Sigmoid colon (tissue), 7 donors: ENCODE measurements at places on chromosomes 1 and 21. TPM values are rescaled to one million over a fixed set of nuclear protein-coding genes. Genes with fewer than 3 reads are reported as not detected.

The LMO4 gene
- total RNA-seq = 61.2 TPM

The PPFIA4 gene
- 1.1 TPM for total RNA-seq

- H3K27ac ChIP-seq = no peak overlapping the region
- DNase-seq = no peak
- H3K27me3 ChIP-seq = no peaks in the 10 kb centered on the region
- no peaks in the 10 kb centered on the region for H3K4me1 ChIP-seq
- no peaks in the 10 kb centered on the region for H3K36me3 ChIP-seq
These were observed 16.5 kb upstream of the SETDB1 start for GRCh38 chr1:150909585-150910180.

DNA sequence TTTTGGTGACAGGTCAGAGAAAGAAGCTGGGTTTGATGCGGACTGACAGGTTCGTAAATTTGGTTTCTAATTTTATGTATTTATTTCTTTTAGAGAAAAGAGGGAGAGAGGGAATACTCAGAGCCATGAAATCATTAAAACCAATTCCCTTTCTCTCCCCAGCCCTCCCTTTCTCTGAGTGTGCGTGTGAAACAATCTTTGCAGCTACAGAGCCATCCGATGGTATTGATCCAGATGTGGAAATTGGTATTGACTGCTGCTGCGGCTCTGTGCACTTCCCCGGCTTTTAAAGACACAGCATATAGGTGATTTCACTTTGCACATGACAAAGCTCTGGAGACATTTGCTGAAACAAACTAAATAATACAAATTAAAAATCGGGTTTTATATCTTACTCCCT, 42.4 kb upstream of the PBX1 start:
- H3K4me3 ChIP-seq = no peak overlapping the region
- no peak for DNase-seq
- no peaks in the 10 kb centered on the region for H3K27me3 ChIP-seq
- no peaks in the 10 kb centered on the region for H3K4me1 ChIP-seq

DNA sequence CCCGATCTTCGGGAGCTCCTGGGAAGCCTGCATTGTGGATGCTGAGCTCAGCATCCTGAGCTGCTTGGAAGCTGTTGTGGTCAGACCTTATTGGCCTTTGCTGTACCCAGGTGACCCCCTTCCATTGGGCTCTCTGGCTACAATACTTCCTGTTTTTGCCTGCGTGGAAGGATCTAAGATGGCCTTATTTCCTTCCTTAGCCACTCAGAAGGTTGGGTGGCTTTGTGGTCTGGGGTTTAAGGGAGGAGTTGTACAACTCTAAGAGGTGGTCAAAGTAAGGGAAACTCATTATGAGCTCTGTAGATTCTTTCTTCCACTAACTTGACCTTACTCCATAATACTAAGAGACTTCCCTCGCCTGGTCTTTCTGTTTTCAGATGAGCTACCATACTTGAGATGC, 17.7 kb downstream of the PFKFB2 start:
- H3K4me1 ChIP-seq = no peaks in the 10 kb centered on the region
- no peak for DNase-seq
- H3K4me3 ChIP-seq = no peak overlapping the region
- no peaks in the 10 kb centered on the region for H3K27me3 ChIP-seq

DNA sequence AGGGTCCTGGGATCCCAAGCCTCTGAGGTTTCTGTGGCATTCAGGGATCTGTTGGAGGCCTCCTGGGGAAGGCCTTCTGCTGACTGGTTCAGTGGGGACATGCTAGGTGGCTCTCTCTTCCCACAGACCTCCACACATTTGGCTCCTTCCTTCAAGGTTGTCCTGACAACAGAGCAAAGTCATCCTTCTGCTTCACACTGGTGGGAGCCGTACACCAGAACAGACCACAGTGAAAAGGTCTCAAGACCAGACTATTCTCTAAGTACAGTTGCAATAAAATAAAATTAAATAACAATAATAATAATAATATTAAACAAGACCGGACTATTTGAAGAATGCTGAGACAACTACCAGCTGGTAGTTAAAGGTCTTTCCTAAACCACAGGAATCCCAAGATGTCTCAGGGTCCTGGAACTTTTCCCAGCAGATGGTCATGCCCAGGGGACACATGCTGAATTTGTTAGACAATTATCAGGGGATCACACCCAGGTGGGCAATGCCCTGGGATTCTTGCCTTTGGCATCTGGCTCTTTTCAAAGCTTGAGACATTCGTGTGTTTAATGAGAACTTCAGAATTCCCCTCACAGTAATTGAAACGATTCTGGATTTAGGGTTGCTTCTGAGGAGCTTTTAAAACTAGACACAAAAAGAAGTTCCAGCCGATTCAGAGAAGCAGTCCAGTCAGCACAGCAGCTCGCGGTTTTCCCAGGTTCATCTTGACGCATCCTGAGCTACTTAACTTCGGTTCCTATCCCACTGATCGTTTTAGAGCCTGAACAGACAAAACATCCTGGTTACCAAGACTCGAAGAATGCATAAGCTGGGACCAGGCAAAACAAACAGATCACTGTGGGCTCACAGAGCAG, 22.9 kb downstream of the HTR1D start:
- no peak for DNase-seq
- H3K4me3 ChIP-seq = no peak overlapping the region
- no peaks in the 10 kb centered on the region for H3K36me3 ChIP-seq
- no peak overlapping the region for H3K27ac ChIP-seq

- H3K27me3 ChIP-seq = no peaks in the 10 kb centered on the region
- H3K36me3 ChIP-seq = no peaks in the 10 kb centered on the region
- DNase-seq = peak; percentile 89
- H3K27ac ChIP-seq = peak overlapping the region; percentile 62
- peaks cover 13% of the 10 kb centered on the region for H3K4me1 ChIP-seq
These were observed 15.7 kb downstream of the IFI6 start for GRCh38 chr1:27656157-27656893.

GRCh38 chr1:205561501-205562203, 57.2 kb downstream of the CDK18 start:
- no peak overlapping the region for H3K4me3 ChIP-seq
- no peak overlapping the region for H3K27ac ChIP-seq
- no peaks in the 10 kb centered on the region for H3K27me3 ChIP-seq
- H3K36me3 ChIP-seq = no peaks in the 10 kb centered on the region

DNA sequence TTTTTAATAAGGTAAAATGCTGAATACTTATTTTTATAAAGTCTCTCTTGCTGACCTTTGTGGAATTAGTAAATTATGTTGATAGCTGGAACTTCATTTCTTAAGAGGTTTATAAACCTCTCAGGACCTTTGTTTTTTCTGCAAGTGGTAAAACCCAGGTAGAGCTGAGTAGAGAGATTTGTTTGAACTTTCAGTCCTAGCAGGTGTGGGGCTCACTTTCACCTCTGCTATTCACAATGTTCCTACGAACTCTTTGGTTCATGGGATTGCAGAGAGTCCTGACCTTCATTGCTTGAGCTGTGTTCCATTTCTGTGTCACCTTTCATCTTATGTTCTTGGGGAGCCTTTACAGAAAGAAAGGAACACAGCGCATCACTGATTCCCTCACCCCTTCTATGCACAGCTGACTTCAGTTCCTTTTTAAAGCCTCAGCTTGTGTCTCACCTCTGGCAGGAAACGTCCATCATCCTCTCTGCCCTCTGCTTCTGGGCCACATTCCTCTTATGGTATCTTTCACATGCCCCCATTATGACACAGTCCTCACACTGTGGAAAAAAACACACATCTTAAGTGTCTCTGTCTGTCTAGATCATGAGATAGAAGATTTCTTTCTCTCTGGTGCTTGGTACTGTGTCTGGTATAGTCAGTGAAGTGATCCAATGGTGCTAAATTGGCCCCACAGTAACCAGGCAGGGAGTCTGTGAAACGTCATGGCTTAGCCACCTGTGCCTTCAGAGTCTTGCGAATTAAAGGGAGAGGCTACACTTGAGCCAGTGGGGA, 262.5 kb upstream of the B3GALT2 start:
- no peaks in the 10 kb centered on the region for H3K4me1 ChIP-seq
- H3K4me3 ChIP-seq = no peak overlapping the region
- no peaks in the 10 kb centered on the region for H3K27me3 ChIP-seq
- H3K27ac ChIP-seq = no peak overlapping the region
- H3K36me3 ChIP-seq = no peaks in the 10 kb centered on the region

GRCh38 chr1:41599912-41600311, 115.4 kb upstream of the EDN2 start:
- H3K4me3 ChIP-seq = no peak overlapping the region
- no peak overlapping the region for H3K27ac ChIP-seq
- H3K36me3 ChIP-seq = no peaks in the 10 kb centered on the region
- no peaks in the 10 kb centered on the region for H3K4me1 ChIP-seq
- no peaks in the 10 kb centered on the region for H3K27me3 ChIP-seq
- no peak for DNase-seq

- H3K4me1 ChIP-seq = no peaks in the 10 kb centered on the region
- no peaks in the 10 kb centered on the region for H3K36me3 ChIP-seq
- no peak for DNase-seq
- H3K27me3 ChIP-seq = no peaks in the 10 kb centered on the region
- H3K27ac ChIP-seq = no peak overlapping the region
These were observed 30.6 kb downstream of the LY9 start for GRCh38 chr1:160826546-160826945.

DNA sequence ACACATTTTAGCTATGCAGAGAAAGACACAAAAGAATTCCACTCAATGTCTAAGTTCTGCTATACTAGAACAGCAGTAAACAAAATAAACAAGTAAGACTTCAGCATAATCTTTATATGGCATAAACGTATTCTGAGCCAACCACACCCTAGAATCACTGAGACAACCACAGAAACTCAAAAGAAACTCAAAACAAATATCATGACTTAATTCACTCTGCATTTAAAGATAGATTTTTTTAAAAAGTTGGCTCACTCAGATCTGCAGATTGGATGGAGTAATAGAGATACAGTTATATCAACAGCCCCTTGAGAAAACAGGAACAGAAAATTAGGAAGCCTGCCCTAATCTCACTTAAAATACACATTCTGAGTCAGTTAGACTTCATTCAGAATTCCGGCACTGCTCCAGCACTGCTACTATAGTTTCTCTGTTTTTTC, 95.0 kb downstream of the COL24A1 start:
- H3K4me1 ChIP-seq = no peaks in the 10 kb centered on the region
- no peak overlapping the region for H3K27ac ChIP-seq
- DNase-seq = no peak
- no peaks in the 10 kb centered on the region for H3K27me3 ChIP-seq
- no peaks in the 10 kb centered on the region for H3K36me3 ChIP-seq
- no peak overlapping the region for H3K4me3 ChIP-seq

The FCRLB gene
- total RNA-seq = 0.36 TPM

GRCh38 chr1:170657275-170657853, 6.6 kb upstream of the PRRX1 start:
- no peaks in the 10 kb centered on the region for H3K36me3 ChIP-seq
- H3K27ac ChIP-seq = no peak overlapping the region
- no peak overlapping the region for H3K4me3 ChIP-seq
- no peak for DNase-seq
- peaks cover 17% of the 10 kb centered on the region for H3K4me1 ChIP-seq

The UBE2G2 gene
- total RNA-seq = 58.1 TPM

DNA sequence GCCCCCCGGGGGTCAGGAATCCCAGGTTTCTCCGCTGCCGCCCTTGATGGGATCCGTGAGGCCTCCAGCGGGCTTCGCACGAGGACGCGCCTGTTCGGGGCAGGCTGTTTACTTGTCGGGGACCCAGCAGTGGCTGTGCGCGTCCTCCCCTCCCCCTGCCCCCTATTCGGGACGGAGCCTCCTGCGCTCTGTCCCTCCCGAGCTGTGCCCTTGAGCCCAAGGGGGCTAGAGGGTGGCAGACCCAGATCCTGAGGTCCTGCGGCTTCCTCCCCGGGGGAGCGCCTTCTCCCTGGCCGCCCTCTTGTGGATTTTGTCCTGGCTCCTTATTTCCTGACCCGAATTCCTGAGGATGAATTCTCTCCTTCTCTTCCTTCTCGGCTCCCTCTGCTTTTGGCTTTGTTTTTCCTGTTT, 38.4 kb downstream of the PIK3CD start:
- H3K27me3 ChIP-seq = no peaks in the 10 kb centered on the region
- peaks cover 38% of the 10 kb centered on the region for H3K4me1 ChIP-seq
- H3K36me3 ChIP-seq = no peaks in the 10 kb centered on the region

DNA sequence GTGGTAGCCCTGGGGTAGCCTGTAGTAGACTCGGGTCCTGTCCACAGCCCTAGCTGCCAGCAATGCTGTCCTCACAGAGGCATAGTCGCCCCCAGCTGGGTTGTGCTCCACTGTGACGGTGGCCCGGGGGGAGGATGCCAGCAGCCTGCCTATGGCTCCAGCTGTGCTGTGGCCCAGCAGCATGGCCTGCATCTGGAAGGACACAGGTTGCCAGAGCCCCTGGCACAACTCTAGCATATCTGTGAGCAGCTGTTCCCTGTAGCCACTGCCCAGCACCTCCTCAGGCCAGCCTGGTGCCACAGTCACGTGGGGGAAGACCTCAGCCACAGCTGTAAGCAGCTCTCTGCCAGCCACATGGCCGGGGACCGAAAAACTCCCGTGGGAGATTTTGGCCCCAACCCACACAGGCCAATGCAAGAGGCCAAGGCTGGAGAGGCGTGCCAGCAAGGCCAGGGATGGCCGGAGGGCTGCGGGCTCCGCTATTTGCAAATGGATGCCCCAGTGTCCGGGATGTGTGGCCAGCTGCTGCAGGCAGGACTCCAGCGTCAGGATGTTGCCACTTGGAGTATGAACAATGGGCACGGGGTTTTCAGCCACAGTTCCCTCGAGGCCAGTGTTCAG, 13.9 kb downstream of the FAM151A start:
- H3K27ac ChIP-seq = no peak overlapping the region
- no peaks in the 10 kb centered on the region for H3K36me3 ChIP-seq
- no peak overlapping the region for H3K4me3 ChIP-seq

GRCh38 chr21:41979751-41980369, 26.0 kb upstream of the C2CD2 start:
- no peak overlapping the region for H3K27ac ChIP-seq
- DNase-seq = no peak
- no peaks in the 10 kb centered on the region for H3K4me1 ChIP-seq
- H3K36me3 ChIP-seq = no peaks in the 10 kb centered on the region

GRCh38 chr1:15066191-15066590, 87.4 kb upstream of the TMEM51 start:
- H3K27me3 ChIP-seq = no peaks in the 10 kb centered on the region
- H3K36me3 ChIP-seq = no peaks in the 10 kb centered on the region
- H3K4me1 ChIP-seq = no peaks in the 10 kb centered on the region
- no peak overlapping the region for H3K27ac ChIP-seq
- no peak overlapping the region for H3K4me3 ChIP-seq

The IGSF8 gene
- total RNA-seq = 11.1 TPM

- no peaks in the 10 kb centered on the region for H3K36me3 ChIP-seq
- H3K4me3 ChIP-seq = no peak overlapping the region
- no peaks in the 10 kb centered on the region for H3K4me1 ChIP-seq
- no peak overlapping the region for H3K27ac ChIP-seq
- H3K27me3 ChIP-seq = no peaks in the 10 kb centered on the region
These were observed 1618.7 kb downstream of the AMY1C start for GRCh38 chr1:105368446-105368845.

- no peak for DNase-seq
- H3K4me3 ChIP-seq = no peak overlapping the region
- peak overlapping the region; percentile 79 for H3K27ac ChIP-seq
- H3K4me1 ChIP-seq = no peaks in the 10 kb centered on the region
- no peaks in the 10 kb centered on the region for H3K36me3 ChIP-seq
- no peaks in the 10 kb centered on the region for H3K27me3 ChIP-seq
These were observed 15.8 kb downstream of the TINAGL1 start for GRCh38 chr1:31592132-31592531.
